ENCODE measurements at places on chromosomes 5 and 9. TPM values are rescaled to one million over a fixed set of nuclear protein-coding genes. Genes with fewer than 3 reads are reported as not detected.

Gene LSM11
- total RNA-seq: 3.2 TPM

Gene BRINP1
- 0.17 TPM for total RNA-seq

Gene PCDHGA11
- 0.02 TPM for total RNA-seq

Gene PCDHA11
- 0.22 TPM for total RNA-seq

Gene GLT6D1
- total RNA-seq: not detected

Gene CDC20B
- 0.07 TPM for total RNA-seq

Gene MSMP
- total RNA-seq: 0.48 TPM

Gene FAM153A
- not detected for total RNA-seq

Gene SDHA
- total RNA-seq: 111 TPM

Gene AK8
- 1.4 TPM for total RNA-seq

Gene LCN10
- total RNA-seq: not detected

All from A549 treated with CORT108297 at 1 μM for 4 hours (cell line).